Right cardiac atrium (tissue), 5 donors: ENCODE measurements at places on chromosomes 3 and 15. TPM values are rescaled to one million over a fixed set of nuclear protein-coding genes. Genes with fewer than 3 reads are reported as not detected.

DNA sequence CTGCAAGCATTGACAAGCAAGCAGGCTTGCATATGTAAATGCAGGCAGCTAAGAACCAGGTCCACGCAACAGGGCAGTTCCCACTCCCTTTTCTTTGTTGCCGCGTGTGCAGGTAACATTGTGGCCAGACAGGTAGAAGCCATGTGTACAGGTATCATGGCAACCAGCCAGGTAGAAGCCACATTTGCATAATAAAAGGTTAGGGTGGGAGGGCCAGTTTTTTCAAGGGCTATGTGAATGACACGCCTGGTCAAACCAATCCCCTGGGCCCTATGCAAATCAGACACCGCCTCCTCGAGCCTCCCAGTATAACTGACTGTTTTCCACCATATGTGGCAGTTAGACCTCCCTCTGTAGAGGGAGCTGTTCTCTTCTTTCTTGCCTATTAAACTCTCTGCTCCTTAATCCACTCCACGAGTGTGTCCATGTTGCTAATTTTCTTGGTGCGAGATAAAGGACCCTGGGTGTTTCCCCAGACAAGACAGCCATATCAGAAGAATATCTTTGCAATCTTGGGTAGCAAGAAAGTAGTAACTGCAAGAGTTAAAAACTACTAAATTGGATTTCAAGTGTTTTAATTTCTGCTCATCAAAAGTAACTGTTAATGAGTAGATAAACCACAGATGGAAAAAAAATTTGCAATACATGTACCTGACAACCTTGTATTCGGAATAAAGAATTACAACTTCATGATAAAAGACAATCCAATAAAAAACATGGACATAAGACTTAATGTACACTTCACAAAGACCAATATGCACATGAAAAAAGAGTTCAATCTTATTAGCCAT lies 21.8 kb downstream of the PCOLCE2 start:
- DNase-seq = no peak

- DNase-seq = no peak
Measured at GRCh38 chr3:139601191-139601961, 61.8 kb upstream of the RBP1 start.

DNA sequence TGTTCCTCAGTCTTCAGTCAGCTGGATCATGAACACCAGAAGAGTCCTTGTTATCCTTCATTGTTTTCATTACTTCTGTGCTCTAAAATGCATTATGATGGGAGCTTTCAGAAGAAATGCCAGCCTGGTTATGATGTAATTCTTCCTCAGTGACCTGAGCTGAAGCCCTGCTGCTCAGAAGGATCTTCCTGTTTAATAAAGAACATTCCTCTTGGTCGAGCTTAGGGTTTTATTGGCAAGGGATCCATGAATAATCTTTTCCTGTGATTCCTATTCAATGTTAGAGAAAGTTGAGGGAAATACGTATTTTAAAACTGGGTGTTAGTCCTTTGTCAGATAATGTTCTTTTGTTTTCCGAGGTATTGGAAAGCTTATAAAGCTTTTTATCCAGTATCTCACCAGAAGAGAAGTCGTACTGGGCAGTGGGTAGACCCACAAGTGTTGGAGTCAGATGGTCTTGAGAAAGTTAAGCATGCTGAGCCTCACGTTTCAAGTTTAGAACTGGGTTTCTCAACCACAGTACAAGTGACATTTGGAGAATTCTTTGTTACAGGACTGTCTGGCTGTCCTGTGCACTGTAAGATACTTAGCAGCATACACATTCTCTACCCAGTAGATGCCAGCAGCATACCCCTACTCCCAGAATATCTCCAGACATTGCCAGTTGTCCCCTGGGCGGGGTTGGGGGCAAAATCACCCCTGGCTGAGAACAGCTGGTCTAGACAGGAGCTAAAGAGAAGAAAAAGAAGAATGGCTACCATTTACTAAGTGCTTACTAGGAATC lies 212.3 kb upstream of the BHLHE40 start:
- DNase-seq = no peak

LRRIQ4 gene
- not detected for total RNA-seq

DNA sequence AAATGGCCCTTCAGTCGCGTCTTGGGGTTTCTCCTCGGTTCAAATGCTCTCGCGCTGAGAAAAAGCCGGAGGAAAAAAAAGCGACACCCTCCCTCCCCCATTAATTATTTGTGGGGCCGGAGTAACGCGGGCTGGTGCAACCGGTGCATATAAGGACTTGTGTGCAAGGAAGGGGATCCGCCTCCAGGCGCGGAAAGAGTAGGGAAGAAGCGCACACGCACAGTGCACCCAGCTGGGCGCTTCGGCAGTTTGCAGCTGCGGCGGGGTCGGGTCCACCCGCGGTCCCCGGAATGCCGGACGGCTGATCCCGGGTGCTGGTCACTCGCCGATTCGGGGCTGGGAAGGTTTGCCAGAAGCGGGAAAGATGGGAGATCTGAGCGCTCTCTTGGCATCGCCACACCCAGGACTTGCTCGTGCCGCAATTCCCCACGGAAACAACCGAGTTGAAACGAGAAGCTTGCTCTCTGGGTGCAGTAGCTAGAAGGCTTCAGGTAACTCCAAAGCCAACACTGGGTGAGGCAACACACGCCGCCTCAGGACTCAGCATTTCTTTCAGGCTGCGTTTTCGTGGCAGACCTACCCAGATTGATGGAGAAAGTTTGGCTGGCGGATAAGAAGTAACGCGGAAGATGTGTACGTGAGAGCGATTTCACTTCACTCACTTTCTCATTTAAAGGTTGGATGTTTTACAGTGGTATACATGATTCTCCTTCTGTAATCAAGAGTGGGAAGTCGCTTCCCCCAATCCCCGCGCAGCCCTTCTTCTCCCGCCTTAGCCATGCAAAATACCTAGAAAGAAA lies 720 bp upstream of the TNIK start:
- DNase-seq = peak; percentile 88

DNA sequence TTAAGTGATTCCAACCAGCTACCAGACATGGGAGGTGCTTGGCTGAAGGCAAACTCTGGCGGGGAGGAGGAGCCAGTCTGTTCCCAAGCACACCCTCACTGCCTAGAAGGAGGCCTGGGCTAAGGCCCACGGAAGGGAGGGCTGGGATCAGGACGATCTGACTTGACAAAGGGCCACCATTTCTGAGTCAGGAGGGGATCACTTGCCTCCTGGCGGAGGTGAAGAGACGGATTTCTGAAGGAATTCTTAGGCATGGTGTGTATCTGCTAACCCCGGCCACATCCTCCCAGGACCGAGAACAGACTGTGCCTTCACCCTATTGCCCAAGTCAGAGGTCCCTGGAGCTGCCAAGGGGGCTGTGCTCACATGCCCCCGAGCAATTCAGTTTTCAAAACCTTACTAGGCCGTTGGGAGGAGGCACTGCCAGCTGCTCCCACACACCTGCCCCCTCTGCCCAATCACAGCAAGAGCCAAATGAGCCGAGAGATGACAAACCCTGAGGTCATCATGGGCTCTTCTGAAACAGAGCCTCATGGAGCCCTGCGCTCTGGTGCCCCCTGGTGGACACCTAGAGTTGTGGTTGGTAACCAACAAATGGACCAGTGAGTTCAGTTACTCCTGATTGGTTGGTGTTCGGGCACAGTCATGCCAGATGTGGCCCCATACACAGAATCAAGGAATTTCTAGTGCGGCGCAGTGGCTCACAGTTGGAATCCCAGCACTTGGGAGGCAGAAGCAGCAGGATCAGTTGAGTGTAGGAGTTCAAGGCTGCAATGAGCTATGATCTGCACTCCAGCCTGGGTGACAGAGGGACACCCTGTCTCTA lies 6.5 kb upstream of the TNK2 start:
- DNase-seq = peak; percentile 92

HDAC11 gene
- total RNA-seq = 42.8 TPM

- DNase-seq = no peak
Measured at GRCh38 chr3:73504239-73504638, 120.5 kb downstream of the PDZRN3 start.

- no peak for DNase-seq
Measured at GRCh38 chr3:114666623-114667022, 372.8 kb downstream of the TIGIT start.
